ENCODE measurements at places on chromosomes 5 and 9.

GRCh38 chr9:137320555-137321384 is 18.7 kb upstream of the NRARP start:
- DNase-seq: no peak

DNA sequence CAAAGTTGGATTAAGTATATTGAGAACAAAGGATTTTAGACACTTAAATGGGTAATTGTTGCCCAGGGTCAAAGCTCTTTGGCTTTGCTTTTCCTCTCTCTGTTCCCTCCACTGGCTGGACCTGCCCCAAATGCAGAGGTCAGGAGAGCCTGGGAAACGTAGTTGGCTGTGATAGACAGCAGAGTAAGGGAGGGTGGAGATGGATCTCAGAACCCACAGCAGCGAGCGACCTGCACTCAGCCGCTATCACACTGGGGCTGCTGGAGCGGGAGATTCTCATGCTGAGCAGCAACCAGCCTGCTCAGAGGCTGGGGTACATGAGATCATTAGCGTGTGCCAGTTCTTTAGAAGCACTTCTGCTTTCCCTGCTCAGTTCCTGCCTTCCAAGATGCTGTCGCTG is 71.8 kb upstream of the TTC23L start:
- no peak for DNase-seq

GRCh38 chr5:126987271-126987899 is 43.0 kb downstream of the MARCHF3 start:
- no peak for DNase-seq

DNA sequence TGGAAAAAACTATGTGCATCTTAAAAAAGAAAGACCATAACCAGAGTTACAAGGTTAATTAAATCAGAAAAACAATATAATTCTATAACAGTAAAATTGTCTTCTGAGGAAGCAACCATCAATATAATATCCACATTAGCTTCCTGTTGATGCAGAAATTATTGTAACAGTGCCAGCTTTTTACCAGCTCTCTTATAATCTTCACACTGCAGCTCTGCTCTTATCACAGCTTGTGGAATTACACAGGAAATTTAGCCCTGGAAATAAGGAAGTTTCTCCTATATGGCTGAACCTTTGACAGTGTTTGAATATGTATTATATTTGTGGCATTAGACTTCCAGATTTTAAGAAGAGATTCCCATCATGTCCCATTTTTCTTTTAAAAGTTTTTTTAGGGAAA is 49.1 kb upstream of the TEK start:
- no peak for DNase-seq

DNA sequence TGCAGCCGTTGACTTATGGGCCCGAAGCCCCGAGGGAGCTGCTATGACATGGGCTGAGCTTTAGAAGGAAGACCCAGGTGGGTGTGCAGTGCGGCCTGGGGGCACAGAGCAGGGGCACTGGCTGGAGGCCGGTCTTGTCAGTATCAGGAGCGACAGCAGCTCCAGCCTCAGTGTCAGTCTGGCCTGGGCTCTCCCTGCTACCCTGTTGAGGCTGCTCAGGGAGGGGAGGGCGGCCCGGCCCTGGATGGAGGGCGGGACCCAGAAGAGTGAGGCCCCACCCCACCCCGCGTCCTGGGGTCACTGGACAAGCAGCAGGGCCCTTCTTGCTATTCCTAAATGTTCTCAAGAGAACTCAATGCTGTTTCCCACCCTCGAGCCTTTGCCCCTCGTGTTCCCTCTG is 18.0 kb downstream of the GFI1B start:
- no peak for DNase-seq

DNA sequence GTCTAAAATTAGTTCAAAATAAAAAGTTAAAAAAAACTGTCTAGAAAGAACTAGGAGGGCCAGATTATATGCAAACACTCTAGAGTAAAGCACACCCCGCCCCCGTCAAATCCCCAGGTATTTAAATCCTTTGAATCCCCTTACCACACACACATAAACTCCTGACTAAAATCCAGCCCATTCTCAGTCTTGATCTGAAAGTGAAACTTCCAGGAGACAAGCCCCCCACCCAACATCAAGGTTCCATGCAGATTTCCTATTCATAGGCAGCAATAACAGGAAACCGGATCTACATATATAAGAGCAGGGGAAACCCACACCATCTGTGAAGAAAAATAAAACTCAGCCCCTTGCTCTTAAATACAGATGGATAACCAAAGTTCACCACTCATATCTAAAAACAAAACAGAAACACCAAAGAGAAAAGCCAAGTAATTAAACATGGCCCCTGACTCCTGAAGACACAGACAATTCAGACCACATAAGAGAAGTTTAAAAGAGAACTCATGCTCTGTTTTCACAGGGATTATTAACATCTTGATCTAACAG is 42.3 kb downstream of the MARCHF3 start:
- DNase-seq: no peak

DNA sequence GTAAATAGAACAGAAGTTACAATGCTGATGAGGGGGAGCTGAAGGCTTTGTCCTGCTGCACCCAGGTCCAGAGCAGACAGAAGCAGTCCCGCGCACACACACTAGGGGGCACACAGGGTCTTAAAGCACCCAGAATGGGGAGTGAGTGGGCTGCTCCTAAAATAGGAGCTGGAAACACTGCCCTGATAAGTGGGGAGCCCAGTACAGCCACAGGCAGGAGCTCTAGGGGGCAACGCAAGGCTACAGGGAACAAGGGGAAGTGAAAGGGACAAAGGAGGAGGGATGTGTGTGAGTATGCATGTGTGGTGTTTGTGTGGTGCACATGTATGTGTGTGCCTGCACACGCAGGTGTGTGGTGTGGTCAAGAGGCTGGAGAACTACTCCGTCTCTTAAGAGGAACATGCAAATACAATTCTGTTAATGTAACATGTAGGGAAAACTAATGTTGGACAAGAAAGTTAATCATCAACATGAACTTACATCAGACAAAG is 191.5 kb downstream of the ROR2 start:
- DNase-seq: peak; percentile 50

DNA sequence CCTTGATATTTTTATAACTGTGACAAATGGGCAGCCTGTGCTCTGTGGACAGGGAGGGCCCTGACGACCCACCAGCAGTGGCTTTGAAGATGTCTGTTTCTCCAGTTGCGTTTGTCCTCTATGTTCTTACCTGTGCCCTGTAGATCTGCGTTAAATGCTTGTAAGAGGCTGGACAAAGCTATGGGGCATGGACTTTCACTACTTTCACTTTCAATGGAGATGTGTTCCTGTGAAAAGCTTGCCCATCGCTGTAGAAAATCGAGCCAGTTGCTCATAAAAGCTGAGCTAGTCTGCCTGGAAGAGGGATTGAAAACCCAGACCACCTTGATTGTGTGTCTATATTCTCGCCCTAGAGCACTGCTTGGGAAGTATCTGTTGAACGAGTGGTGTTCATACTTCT is 74.1 kb downstream of the PSAT1 start:
- no peak for DNase-seq

DNA sequence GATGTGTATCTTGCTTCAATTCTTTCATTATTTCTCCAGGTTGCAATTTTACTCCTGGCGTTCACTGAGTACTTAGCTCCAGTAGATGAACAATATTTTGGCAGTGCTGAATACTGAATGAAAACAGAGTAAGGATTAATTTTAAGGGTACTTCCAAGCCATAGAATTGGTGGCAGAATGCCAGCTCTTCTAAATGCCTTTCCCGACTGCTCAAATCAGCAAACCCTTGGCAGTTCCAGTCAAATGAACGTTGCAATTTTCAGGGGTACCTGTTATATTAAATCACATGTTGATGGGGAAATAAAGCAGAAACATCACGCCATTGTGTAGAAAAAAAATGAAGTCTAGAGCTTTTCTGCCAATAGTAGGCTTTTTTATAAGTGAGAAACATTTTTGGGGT is 282.4 kb upstream of the RPS23 start:
- DNase-seq: no peak

GRCh38 chr9:76630916-76631315 is 133.3 kb upstream of the PCA3 start:
- no peak for DNase-seq

DNA sequence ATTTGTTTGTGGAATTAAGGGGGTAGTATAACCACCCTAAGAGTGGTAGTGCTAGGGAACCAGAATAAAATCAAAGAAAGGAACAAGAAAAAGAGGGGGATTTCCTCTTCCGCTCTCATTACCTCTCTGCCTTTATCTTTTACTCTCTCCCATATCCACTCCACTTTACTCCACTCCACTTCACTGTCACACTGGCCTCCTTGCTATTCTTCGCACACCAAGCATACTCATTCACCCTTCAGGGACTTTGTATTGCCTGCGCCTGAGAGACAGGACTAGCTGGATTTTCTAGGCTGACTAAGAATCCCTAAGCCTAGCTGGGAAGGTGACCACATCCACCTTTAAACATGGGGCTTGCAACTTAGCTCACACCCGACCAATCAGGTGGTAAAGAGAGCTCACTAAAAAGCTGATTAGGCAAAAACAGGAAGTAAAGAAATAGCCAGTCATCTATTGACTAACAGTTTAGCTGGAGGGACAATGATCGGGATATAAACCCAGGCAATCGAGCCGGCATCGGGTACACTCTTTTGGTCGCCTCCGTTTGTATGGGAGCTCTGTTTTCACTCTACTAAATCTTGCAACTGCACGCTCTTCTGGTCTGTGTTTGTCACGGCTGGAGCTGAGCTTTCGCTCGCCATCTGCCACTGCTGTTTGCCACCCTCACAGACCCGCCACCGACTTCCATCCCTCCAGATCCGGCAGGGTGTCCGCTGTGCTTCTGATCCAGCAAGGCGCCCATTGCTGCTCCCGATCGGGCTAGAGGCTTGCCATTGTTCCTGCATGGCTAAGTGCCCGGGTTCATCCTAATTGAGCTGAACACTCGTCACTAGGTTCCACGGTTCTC is 121.8 kb downstream of the FAM170A start:
- DNase-seq: no peak

GRCh38 chr5:100889896-100890295 is 13.2 kb downstream of the ST8SIA4 start:
- no peak for DNase-seq

GRCh38 chr9:108150736-108151586 is 661.4 kb upstream of the KLF4 start:
- DNase-seq: no peak

- no peak for DNase-seq
These were observed 80.3 kb downstream of the IQGAP2 start for GRCh38 chr5:76483433-76483832.

GRCh38 chr5:108578791-108579190 is 168.9 kb upstream of the FER start:
- DNase-seq: no peak

DNA sequence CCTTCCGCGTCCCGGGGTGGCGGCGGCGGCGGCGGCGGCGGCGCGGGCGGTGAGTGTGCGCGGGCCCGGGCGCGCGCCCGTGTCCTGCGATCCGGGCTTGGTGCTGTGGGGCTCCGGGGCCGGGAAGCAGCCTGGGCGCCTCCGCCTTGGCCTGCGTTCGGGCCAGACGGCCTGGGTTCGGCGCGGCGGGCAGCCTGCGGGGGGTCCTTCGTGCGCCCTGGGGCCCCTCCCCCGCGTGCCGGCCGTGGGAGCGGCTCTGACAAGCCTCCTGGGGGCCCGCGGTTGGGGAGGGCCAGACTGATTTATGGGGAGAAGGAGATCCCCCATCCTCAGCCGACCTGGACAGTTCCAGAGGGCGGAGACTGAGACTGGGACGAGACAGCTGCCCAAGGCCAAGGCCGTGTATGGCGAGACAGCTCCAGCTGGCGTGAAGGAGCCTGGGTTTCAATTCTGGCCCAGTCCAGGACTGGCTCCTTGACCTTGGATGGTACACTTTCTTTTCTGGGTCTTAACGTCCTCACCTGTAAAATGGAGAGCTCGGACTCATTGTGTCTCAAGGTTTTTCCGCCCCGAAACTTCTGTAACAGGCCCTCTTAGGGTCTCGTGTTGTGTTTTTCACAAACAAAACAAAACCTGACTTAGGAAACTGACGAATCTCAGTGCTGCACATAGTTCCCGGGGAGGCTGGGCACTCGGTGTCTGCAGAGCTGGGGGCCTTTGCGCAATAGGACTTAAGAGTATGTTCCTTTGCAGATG is 603 bp downstream of the TMEM268 start:
- peak; percentile 38 for DNase-seq

GRCh38 chr9:130765137-130766020 is 69.7 kb upstream of the ABL1 start:
- DNase-seq: no peak

GRCh38 chr5:143172739-143173138 is 230.7 kb downstream of the NR3C1 start:
- DNase-seq: no peak

All from NCI-H460 (cell line).